ENCODE measurements at places on chromosomes 12 and 14.

GRCh38 chr14:99357916-99358390 is 86.0 kb upstream of the BCL11B start:
- DNase-seq = no peak

- no peak for DNase-seq
Measured at GRCh38 chr12:47791351-47791746, 18.3 kb downstream of the SLC48A1 start.

- DNase-seq = no peak
Measured at GRCh38 chr12:94994312-94994711, 9.2 kb downstream of the NDUFA12 start.

GRCh38 chr12:70774055-70774454 is 136.8 kb upstream of the PTPRB start:
- no peak for DNase-seq

DNA sequence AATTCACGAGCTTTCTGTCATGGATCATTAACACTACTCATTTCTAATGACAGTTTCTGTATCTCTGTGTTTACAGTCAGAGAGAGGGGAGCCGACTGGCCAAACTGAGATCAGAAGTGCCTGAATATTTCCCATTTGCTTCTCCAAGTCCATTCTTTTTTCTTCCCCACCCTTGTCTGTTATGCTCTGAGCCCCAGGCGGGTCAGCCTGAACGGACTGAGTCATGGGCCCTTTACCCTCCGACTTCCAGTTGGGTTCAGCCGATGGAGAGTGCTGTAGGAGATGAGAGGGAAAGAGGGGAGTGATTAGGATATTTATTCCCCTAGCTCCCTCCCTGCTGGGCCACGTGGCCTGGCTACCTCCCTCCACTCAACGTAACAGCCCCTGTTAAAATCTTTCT is 104.7 kb downstream of the PAH start:
- no peak for DNase-seq

- no peak for DNase-seq
Measured at GRCh38 chr14:26414926-26415325, 182.9 kb downstream of the NOVA1 start.

DNA sequence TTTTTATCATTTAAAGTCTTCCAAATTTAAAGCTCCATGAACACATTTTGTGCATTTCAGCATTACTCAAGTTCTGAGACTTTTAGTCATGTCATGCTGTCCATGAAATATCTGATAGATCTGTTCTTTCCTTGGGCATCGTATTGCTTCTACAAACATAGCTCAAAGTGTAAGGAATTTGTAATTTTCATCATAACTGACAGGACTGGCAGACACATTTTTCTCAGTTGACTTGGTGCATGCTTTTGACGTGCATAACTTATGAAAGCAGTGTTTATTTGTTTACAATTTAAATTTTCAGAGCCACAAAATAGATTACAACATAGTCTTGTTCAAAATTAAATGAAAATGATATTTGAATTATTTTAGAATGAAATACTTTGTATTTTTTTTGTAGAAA is 812.1 kb upstream of the NOVA1 start:
- no peak for DNase-seq

GRCh38 chr12:115923851-115924250 is 353.6 kb downstream of the MED13L start:
- no peak for DNase-seq

DNA sequence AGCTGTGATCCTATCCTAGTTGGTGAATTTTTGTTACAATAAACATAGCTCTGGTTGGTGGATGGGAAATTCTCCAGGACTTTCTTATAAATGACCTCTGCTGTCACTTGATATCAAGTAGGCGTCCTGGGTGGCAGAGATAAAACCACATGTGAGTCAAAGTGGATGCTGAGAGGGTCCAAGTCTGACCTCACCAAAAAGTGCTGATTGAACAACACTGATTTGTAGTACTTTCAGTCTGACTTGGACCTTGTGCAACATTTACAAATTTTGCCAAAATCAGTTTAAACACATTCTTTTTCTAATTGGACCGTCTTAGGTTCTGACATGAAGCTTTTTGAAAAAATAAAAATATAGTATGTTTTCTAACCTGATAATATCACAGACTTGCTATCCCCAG is 585.6 kb downstream of the GALC start:
- DNase-seq = no peak

DNA sequence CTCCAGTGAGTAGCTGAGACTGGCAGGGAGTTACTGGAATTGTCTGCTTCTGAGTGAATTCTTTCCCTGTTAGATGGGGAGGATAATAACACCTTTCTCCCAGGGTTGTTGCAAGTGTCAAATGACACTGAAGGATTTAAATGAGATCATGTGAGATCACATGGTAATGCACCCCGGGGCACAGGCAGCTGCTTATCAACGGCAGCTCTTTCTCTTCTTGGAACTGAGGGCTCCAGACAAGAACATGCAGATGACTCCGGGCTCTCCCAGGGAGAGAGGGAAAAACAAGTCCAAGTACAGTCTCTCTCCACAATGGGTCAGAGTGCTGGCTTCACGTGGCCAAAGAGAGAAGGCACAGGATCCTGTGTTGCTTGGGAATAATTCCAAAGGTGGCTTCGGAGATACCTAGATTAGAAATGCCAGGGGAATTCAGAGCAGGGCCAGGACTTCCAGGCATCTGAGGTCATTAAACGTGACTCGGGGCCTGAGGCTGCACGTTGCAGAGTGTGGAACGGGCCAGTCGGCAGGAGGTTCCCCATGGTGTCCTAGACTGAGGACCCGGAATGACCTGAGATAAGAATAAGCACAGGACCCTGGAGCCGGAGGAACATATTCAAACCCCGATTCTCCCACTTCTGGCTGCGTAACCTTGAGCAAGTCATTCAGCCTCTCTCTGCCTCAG is 109.2 kb downstream of the PRMT8 start:
- no peak for DNase-seq

GRCh38 chr14:75044322-75044721 is 6.9 kb downstream of the MLH3 start:
- no peak for DNase-seq

DNA sequence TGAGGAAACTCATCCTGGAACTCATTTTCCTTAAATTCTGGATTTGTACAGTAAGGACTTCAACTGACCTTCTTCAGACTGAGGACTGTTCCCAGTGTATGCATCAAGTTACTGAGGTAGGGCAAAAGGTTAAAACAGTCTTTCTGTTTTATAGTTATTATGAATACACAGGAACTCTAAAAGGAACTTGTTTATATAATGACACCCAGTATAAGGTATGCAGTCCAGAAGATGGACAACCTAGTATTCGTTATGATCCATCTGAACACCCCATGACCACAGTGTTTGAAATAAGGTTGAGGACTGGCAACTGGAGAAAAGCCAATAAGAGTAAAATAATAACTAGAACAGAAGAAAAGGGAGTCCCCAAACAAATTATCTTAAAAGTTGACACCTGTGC is 779.9 kb upstream of the TMEM132C start:
- no peak for DNase-seq

GRCh38 chr12:132218915-132219314 is 74.7 kb downstream of the NOC4L start:
- peak; percentile 57 for DNase-seq

DNA sequence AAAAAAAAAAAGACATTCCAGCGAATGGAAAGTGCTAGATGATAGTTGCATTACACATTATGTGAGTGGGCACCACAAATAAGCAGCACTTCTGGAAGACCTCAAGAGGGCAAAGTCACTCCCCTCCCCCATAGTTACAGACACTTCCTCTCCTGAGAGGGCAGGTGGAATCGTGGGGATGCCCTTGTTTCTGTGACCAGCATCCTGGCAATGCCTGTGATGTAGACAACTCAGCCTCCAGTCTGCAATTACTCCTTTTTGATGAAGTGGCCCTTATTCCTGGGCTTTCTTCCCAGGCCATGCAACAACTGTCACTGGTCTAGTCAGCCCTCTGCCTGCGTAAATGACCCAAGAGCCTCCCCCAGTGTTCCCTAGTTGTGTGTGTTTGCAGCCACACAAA is 104.8 kb downstream of the VRK1 start:
- peak; percentile 20 for DNase-seq

DNA sequence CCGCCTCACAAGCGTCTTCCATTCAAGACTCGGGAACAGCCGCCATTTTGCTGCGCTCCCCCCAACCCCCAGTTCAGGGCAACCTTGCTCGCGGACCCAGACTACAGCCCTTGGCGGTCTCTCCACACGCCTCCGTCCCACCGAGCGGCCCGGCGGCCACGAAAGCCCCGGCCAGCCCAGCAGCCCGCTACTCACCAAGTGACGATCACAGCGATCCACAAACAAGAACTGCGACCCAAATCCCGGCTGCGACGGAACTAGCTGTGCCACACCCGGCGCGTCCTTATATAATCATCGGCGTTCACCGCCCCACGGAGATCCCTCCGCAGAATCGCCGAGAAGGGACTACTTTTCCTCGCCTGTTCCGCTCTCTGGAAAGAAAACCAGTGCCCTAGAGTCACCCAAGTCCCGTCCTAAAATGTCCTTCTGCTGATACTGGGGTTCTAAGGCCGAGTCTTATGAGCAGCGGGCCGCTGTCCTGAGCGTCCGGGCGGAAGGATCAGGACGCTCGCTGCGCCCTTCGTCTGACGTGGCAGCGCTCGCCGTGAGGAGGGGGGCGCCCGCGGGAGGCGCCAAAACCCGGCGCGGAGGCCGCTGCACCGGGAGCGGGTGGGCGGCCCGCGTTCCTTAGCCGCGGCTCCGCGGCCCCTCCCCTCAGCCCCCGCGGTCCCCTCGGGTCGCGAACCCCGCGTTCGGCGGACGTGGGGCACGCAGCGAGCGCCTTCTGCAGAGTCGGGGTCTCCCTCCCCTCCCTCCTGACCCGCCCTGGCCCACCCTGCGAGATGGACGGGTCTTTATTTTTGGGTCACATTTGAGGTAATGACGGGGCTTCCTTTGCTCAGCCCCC is at the start of gene UBC:
UBC (minus strand) TSS at position 259 of the 847 bp plus-strand sequence. CDS start 879 bp downstream, outside the sequence.
- DNase-seq = peak; percentile 90

DNA sequence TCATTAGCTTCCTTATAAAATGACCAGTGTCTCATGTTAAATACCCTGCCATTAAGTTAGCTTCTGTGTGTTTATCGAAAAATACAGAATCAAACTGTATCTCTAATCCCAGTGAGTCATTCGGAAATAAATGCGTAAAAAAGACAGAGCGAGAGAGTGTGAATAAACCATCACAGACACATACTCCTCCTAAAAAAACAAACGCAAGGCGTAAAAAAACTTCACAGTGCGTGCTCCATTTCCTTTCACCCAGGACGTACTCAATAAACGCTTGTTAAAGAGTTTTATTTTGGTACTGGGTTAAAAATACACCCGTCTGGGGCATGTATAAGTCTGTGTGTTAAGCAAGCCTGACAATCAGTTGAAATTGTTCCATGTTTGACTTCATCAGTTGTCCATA is 58.8 kb upstream of the ISM2 start:
- DNase-seq = no peak

- DNase-seq = peak; percentile 70
Measured at GRCh38 chr12:32671930-32672780, 6.9 kb upstream of the DNM1L start.

- no peak for DNase-seq
Measured at GRCh38 chr12:127145929-127146789, 1120.8 kb upstream of the TMEM132C start.

- DNase-seq = no peak
Measured at GRCh38 chr12:101619858-101620761, 25.3 kb downstream of the MYBPC1 start.

DNA sequence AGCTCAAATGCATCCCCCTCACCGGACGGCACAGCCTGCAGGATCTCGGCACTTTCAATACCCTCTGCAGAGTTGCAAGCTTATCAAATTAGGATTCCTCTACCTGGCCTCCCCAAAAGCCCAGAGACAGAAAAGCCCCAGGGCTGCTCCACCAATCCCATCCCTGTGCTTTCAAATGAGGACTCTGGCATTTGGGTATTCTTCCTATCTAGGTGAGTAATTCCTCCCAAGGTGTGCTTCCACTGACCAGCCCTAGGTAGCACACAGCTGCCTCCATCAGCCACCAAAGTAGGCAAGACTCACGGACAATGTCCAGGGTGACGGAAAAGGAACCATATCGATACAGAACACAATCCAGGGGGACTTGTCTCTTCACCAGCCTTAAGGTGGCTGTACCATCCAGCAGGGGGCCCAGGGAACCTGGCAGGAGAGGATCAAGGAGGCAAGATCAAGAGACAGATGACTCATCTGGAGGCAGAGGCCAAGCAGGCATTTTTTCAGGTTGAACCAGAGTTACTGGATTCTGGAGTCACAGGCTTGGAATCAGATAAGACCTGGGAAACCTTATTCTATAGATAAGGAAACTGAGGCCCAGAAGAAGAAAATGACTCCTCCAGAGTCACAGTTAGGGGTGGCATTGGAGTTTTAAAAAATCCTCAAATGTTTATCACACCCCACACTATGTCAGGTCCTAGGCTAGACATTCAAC is 9.9 kb downstream of the PMEL start:
- DNase-seq = peak; percentile 63

DNA sequence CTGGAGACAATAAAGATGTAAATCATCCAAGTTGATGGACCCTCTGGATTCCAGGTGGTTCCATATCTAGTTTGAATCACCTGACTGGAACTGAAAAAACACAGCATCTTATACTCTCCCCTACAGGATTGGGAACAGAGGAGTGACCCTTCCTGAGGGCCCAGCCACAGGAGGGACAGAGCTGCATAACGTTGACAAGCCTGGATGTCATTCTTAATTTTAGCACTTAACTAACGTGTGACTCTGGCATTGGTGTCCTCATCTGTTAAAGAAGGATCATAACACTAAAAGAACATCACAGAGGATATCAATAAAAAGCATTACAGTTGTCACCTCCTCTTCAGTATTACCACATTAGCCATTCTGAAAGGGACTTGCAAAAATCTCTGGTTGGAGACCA is 47.7 kb downstream of the STON2 start:
- DNase-seq = no peak

GRCh38 chr14:77516126-77516525 is 17.5 kb upstream of the ISM2 start:
- DNase-seq = no peak

GRCh38 chr12:18612971-18613370 is 124.8 kb downstream of the PLCZ1 start:
- DNase-seq = no peak

DNA sequence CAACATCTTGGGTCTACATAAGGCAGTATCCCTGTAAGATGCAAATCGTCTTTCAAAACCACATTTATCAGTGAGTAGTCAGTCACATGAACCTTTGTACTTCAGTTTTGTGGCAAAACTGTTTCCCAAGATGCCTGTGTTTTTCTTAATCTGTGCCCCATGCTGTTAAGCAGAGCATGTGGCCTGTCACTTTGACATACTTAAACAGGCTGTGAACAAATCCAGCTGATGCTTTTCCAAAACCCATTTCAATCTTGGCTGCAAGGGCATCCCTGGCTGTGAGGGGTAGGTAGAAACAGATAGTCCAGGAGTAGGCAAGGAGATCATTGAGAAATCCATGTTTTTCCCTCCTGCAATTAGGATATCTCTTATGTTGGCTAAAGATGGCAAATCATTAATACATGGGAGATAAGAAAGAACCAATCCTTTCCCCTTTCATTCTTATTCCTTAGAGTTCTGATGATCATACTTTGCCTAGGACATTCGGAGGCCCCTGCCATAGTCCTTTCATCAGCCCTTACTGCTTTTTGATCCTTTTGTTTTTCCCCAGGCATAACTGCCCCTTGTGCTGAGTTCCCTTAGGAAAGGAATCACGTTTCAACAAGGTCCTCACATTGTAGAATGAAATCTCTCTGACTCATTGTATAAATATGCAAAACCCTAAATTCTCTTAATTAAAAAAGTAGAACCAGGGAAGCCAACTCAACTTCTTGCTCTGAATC is 121.1 kb upstream of the EEA1 start:
- DNase-seq = peak; percentile 47

GRCh38 chr14:32438517-32438916 is 109.4 kb downstream of the AKAP6 start:
- no peak for DNase-seq

Data from Jurkat, Clone E6-1 (cell line).